ENCODE measurements at places on chromosomes 6 and 20.

- no peak for DNase-seq
Measured at GRCh38 chr20:11790046-11790445, 127.6 kb upstream of the BTBD3 start.

- DNase-seq = no peak
Measured at GRCh38 chr6:62328607-62329006, 42.6 kb upstream of the KHDRBS2 start.

DNA sequence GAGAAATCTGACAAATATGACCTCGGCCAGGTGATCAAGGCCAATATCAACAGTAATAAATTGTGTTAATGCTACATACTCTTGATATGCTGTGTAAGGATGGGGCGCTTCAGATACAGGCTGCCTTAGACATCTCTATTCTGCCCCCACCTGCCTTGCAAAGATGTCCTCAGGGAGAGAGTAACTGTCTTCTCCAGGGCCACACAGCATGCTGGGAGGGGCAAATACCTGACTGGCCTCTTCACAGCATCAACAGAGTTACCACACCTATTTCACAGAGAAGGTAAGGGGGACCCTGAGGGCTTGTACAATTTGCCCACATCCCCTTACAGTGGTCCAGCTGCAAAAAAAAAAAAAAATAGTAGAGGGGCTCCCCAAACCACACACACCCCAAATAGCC, 17.2 kb upstream of the KIAA1755 start:
- DNase-seq = no peak

DNA sequence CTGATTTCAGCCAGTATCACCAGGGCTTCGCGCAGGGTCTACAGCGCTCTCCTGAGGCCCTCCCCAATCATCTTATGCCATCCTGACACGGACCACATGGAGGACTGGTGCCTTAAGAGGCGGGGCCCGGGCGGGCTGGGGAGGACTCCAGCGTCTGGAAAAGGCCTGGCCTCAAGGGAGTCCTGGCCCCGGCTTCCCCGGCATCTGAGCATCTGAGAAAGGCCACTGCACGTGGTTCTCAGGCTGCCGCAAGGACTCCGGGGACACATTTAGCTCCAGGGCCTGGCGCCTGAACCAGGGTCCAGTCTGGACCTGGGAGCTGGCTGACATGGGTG, 21.4 kb downstream of the BHLHE23 start:
- no peak for DNase-seq

- DNase-seq = no peak
Measured at GRCh38 chr6:43428874-43429273, 1.5 kb downstream of the ABCC10 start.

GRCh38 chr20:2295286-2295685, 515 bp upstream of the TGM3 start:
- DNase-seq = no peak

GRCh38 chr20:40600441-40601219, 88.4 kb downstream of the MAFB start:
- peak; percentile 8 for DNase-seq

GRCh38 chr6:23388086-23388783, 737.8 kb upstream of the NRSN1 start:
- DNase-seq = no peak

- no peak for DNase-seq
Measured at GRCh38 chr6:36121787-36122494, 8.4 kb upstream of the MAPK13 start.

DNA sequence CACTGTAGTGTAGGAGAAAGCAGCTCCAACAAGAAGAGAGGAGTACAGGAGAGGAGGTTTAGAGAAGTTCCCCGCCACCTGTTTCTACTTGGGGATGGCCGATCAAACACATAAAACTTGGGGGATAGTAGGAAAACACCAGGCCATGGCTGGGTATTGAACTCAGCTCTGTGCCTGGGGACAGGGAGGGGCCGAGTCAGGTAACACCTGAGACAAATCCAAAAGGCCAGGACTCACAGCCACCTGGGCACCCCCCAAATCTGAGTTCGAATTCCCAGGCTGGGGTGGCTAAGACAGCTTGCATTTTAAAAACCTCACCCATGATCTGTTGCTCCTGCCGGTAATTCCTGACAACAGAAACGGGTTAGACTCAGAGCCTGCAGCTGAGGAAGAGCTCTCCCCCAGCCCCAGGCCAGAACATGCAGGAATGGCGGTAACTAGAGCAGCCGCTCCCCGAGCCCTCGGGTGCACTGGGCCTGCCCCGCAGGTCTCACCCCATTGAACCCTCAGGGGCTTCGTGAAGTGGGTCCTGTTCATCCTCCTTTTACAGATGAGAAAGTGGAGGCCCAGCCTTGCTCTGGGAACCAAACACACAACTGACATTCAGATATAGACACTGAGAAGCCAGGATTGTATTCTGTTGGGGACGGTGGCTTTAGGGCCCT, 61.0 kb downstream of the TCP11 start:
- DNase-seq = no peak

DNA sequence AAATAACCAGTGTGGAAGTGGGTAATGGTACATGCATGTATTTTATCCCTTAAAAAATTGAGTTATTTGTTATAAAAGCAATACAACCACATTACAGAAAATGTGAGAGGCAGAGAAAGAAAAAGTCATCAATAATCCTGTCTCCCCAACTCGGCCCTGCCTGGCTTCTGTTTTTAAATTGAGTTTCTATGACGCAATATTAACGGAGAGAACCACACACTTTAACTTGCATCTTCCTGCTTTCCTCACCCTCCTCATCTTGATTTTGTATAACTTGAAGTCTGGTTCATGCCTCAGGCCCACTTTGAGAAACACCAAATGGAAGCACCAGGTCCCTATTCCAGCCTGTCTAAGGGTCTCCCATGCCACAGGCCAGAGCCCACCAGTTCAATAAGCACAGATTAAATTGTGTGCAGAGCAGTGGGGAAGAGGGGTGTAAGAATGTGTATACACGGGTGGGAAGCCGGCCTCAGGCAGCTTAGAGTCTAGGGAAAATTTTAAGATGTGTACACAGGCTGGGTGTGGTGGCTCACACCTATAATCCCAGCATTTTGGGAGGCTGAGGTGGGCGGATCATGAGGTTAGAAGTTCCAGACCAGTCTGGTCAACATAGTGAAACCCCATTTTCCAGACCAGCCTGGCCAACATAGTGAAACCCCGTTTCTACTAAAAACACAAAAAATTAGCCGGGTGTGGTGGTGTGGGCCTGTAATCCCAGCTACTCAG, 15.9 kb downstream of the KCNK5 start:
- no peak for DNase-seq

- DNase-seq = peak; percentile 29
Measured at GRCh38 chr6:156720691-156721685, 56.2 kb upstream of the ARID1B start.

GRCh38 chr6:158970640-158971275, 29.2 kb downstream of the RSPH3 start:
- no peak for DNase-seq

GRCh38 chr20:46118481-46119020, 437 bp downstream of the CD40 start:
- peak; percentile 17 for DNase-seq

DNA sequence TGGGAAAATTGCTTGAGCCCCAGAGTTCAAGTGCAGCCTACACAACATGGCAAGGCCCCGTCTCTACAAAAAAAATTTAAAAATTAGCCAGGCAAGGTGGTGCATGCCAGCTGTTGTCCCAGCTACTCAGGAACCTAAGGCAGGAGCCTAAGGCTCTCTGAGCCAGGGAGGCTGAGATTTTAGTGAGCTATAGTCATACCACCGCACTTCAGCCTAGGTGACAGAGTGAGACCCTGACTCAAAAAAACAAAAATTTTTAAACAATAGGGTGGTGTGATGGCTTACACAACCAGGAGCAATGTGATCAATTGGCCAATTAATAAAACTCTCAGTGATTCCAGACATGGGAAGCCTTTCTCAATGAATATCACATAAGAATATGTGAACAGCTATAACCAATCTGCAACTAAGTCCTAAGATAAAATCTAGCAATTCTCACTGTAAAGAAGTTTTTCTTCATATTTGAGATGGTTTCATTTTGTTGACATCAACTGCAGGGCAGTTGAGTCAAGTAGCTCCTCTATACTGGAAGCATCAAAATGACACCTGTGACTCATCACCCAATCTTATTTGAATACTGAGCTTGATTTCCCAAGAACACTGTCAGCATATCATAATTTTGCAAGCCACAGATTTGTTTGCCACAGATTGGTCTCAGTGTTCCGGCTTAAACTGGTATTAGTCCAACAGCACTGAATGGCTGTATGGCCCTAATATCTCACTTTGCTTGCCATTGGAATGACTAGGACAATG, 169.0 kb upstream of the GJE1 start:
- DNase-seq = no peak

- peak; percentile 40 for DNase-seq
Measured at GRCh38 chr6:82045965-82046756, 201.4 kb downstream of the IBTK start.

DNA sequence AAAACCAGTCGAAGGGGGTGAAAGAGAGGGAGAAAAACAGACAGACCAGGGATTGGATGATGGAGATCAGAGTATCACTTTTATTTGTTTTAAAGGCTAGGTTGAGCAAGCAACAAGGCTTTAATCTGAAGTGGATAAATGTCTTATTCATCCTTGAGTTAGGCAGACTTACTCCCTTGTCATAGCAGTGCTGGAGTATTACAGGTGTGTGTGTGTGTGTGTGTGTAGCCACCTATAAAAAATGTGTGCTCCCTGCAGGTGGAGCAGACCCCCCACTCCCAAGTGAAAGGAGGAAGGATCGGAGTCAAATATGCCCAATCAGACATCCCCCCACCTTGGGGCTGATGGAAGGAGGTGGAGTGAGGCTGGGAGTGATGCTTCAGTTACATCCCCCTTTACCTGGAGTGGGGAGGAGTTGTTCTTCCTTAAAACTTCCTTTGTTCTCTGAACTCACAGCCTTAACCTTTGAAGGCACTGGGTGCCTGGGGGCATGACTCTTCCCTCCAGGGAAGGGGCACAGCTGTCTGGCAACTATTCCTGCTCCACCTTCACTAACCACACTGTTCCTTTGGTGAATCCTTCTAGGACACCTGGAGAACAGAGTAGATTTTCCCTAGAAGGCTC, 27.3 kb downstream of the PTK7 start:
- no peak for DNase-seq

DNA sequence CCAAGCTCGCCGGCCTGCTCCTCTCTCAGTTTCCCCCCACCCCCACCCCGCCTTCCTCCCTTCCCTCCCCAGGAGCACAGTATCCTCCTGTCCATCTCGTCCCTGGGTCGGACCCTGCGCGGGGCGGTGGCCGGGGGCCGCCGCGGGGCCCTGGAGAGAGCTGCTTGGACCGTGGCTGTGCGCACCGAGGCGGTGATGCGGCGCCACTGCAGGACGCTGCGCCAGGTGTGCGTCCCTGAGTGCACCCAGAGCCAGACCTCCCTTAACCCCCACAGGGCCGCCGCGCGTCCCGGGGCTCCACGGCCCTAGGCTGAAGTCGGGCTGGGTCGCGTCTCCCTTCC, 2.2 kb downstream of the C20orf204 start:
- no peak for DNase-seq

DNA sequence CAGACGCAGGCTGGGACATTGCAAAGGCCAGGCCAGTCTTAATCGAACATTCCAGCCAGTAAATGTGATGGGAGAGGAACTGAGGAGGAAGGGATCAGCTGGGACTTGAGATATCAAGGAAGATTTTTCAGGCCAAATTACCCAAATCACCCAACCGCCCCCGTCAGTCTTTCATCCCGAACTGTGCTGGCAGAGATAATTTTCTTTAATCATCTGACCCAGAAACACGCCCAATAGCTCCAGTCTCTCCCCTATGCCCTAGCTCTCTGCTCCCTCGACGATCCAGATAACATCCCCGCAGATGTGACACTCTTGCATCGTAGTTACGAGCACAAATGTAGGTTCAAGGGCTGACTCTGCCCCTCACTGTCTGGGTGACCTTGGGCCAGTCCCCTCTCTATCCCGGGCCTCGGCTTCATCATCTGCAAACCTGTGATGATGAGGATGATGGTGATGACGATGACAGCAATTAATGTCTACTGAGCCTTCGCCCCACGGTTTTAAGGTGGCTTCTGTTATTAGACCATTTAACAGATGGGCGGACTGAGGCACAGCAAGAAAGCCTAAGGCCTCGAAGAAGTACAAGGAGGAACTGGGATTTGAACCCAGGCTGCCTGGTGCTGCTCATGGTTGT, 118.6 kb downstream of the PREX1 start:
- DNase-seq = no peak

GRCh38 chr6:119614138-119614537, 264.6 kb upstream of the MAN1A1 start:
- DNase-seq = no peak

DNA sequence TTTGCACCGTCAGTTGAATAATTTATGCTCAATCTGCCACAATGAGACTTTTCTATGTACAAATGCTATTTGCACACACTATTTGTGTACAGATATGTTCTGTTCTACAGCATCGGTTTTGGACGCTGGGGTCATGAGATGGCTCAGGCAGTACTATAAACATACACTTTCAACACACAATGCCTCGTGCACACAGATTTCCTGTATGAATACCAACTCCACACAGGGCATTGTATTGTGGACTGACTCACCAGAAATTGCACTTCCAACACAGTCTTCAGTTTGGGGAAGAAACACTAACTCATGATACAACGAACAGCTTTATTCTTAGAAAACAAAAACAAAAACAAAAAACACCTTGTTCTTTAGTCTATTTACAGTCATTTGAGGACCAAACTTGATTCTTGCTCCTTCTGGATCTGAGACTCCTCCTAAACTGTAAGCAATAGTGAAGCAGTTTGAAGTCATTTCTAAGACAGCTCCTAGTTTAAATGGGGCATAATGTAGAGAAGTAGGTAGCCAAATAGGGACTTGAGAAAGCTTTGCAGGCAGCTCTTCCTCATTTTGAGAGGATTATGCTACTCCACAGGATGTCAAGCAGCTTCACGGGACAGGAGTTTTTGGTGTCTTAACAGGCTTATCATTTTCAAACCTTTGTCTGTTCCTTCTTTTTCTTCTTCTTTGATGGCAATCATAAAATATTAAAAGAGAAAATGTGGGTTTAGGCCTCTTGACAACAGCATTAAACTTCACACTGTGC, 33.7 kb downstream of the GJA10 start:
- DNase-seq = no peak

DNA sequence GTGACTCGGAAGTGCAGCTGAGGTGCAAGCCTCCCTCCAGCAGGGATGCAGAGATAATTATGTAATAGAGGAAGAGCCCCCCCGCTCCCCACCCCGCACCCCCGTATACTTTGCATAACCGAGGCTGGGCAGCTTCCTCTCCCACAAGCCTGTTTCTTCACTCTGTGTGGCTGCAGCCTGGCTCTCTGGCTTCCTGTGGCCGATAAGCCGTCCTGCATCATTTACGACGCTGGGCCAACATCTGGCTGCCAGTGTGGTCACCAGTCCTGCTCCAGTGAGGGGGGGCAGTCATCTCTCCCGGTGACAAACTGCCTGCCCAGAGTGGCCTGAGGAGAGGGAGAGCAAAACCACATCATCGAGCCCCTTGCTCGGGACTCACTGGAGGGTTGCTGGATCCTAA, 59.2 kb downstream of the RBM38 start:
- DNase-seq = no peak

DNA sequence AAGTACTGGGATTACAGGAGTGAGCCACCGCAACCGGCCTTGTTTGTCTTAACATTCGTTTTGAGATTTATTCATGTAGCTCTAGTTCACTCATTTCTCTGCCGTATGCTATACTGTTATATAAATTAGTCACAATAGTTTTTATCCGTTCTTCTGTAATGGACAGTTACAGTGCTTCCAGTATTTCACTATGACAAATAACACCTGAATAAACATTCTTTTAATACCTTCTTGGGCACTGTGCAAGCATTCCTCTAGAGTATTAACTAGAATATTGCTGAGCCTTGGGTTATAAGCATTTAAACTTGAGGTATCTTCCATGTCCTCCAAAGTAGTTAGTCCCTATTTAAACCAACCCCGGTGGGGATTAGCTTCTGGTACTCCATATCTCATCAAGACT, 45.6 kb downstream of the STK38 start:
- no peak for DNase-seq

All from kidney glomerular epithelial cell (primary cell).